Esophagus (tissue), 2 donors: ENCODE measurements at places on chromosomes 16 and 17. TPM values are rescaled to one million over a fixed set of nuclear protein-coding genes. Genes with fewer than 3 reads are reported as not detected.

The SLC38A8 gene
- polyA plus RNA-seq = not detected

The NDUFAF8 gene
- 34.0 TPM for polyA plus RNA-seq

The KRTAP3-1 gene
- 0.39 TPM for polyA plus RNA-seq

The SGCA gene
- 7.1 TPM for polyA plus RNA-seq

The UTP18 gene
- polyA plus RNA-seq = 23.1 TPM

The BTBD17 gene
- not detected for polyA plus RNA-seq

The ABCC1 gene
- 21.8 TPM for polyA plus RNA-seq

The TBC1D3H gene
- not detected for polyA plus RNA-seq

The CCDC92B gene
- 0.44 TPM for polyA plus RNA-seq

The CLEC18A gene
- 0.92 TPM for polyA plus RNA-seq
